ENCODE measurements at places on chromosomes 13 and 19.
A peak's percentile ranks its signal among the peaks of the same experiment; 100 is the strongest.

DNA sequence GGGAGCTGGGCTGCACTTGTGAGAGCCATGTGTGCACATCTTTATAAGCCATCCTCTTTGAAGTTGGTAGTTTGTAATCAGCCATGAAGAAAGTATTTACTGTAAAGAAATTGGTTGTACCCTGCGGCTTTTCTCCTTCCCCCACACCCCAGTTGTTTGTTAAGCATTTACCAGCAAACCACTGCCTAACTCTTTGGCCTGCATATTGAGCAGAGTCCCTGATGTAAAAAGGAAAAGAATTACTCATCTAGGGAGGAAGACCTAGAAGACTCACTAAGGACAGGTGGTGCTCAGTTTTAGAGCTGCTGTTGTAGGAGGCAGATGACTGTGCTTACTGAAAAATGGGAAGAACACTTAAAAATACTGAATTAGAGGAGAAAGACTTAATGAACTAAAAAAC lies 245.3 kb downstream of the PCCA start:
- no peaks in the 10 kb centered on the region for H3K4me1 ChIP-seq
- peaks cover 2% of the 10 kb centered on the region for H3K36me3 ChIP-seq
- no peak for DNase-seq
- H3K27me3 ChIP-seq = no peaks in the 10 kb centered on the region

DNA sequence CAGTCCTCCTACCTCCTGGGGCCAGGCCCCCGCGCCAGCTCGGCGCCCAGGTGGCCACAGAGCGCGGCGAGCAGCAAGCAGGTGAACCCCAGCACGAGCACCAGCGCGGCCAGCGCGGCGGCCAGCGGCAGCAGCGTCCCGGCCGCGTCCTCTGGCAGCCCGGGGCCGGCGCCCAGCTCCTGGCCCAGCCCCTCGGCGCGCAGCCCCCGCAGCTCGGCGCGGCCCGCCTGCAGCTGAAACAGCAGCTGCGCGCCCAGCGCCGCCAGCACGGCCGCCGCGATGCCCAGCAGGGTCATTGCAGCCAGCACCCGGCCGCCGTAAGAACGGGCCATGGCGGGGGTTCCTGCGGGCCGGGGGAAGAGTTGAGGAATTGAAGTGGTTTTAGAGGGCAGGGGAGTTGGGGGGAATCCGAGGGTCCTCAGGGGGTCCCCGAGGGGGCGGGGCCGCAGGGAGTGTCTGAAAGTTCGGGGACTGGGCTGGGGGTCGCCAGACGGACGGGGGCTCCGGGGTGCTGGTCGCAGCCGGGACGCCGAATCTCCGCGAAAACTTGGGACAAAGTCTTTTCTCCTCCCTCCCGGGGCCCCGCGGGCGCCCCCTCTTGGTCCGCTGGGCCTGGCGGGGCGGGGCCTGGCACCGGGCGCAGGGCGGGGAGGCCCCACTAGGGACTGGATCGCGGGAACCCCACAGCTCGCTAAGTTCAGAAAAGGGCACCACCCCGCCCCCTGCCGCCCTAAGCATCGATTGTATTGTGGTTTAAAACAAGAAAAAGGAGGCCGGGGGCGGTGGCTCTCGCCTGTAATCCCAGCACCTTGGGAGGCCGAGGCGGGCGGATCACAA lies at the start of gene TMEM221:
Gene TMEM221 (minus strand): TSS at position 538 of the 837 bp plus-strand sequence. CDS start 206 bp downstream, at position 332.
- no peak within 1 kb of the TSS for H3K27ac ChIP-seq
- peak; percentile 53 for DNase-seq
- H3K36me3 ChIP-seq = no peaks in the 10 kb centered on the region
- H3K4me3 ChIP-seq = peak within 1 kb of the TSS; percentile 31
- peaks cover 6% of the 10 kb centered on the region for H3K27me3 ChIP-seq

- no peak overlapping the region for H3K27ac ChIP-seq
- peaks cover 53% of the 10 kb centered on the region for H3K36me3 ChIP-seq
- no peak for DNase-seq
- no peak overlapping the region for H3K4me3 ChIP-seq
Observed at GRCh38 chr19:989381-990081, 5.4 kb downstream of the WDR18 start.

- H3K27ac ChIP-seq = no peak overlapping the region
- H3K4me1 ChIP-seq = peaks cover 22% of the 10 kb centered on the region
- no peaks in the 10 kb centered on the region for H3K36me3 ChIP-seq
Observed at GRCh38 chr13:74039154-74039553, 95.0 kb downstream of the KLF12 start.

DNA sequence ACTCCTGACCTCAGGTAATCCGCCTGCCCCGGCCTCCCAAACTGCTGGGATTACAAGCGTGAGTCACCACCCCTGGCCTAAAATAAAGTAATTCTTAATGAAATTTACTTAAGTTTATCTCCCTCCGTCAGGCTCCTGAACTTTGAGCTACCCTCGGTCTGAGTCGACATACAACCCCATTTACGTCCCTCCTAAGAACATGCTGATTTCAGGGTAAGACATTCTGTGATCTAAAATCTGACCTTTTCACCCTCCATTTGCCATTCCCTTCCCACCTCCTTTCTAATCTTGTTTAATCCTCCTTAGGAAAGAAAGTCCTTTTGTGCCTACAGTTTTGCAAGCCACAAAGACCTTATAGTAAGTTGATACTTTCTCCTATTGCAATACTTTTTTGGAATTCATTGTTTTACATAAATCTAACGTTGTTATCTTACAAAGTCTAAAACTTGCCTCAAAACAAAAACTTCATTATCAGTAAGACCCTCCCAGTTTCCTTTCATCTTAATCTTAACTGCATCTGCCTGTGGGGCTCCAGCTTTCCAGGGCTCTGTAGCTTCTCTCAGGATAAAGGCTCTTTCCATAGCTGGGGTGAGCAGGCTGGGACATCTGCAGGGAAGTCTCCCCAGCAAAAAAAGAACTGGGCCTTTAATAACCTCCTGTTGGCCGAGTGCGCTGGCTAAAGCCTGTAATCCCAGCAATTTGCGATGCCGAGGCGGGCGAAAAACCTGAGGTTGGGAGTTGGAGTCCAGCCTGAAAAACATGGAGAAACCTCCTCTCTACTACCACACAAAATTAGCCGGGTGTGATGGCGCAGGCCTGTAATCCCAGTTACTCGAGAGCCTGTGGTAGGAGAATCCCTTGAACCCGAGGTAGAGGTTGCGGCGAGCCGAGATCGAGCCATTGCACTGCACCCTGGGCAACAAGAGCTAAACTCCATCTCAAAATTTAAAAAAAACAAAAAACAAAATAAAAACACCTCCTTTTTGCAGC lies 143.1 kb downstream of the ZNF737 start:
- no peak for DNase-seq
- peak overlapping the region; percentile 83 for H3K4me3 ChIP-seq
- no peaks in the 10 kb centered on the region for H3K27me3 ChIP-seq
- peaks cover 9% of the 10 kb centered on the region for H3K4me1 ChIP-seq
- no peak overlapping the region for H3K27ac ChIP-seq
- no peaks in the 10 kb centered on the region for H3K36me3 ChIP-seq

DNA sequence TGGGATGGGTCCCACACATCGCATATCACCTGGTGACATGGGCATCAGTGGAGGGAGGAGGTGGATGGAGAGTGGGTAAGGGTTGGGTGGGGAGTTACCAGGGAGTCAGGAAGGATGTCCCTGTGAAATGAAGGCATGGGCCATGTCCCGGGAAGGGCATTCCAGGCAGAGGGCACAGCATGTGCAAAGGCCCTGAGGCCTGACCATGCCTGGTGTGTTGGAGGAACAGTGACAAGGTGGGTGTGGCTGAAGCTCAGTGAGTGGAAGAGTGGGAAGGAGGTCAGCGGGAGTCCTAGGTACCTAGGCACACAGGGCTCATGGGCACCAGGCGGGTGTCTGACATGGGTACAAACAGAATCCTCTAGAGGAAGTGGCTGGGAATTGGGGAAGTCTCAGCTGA lies 11.0 kb upstream of the COLGALT1 start:
- H3K4me1 ChIP-seq = peaks cover 6% of the 10 kb centered on the region
- H3K36me3 ChIP-seq = no peaks in the 10 kb centered on the region
- DNase-seq = no peak
- no peak overlapping the region for H3K27ac ChIP-seq
- H3K27me3 ChIP-seq = no peaks in the 10 kb centered on the region

DNA sequence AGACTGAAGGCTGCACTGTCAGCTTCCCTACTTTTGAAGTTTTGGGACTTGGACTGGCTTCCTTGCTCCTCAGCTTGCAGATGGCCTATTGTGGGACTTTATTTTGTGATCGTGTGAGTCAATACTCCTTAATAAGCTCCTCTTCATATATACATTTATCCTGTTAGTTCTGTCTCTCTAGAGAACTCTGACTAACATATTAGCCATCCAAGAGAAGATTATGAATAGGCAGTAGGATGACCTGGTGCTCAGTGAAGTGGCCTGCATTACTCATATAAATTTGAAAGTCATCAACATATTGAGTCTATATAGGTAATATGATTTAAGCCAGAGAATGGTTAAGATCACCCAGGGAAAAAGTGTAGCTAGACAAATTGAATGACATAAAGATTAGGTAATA lies 136.3 kb upstream of the UFM1 start:
- no peak overlapping the region for H3K4me3 ChIP-seq
- H3K36me3 ChIP-seq = no peaks in the 10 kb centered on the region
- H3K4me1 ChIP-seq = no peaks in the 10 kb centered on the region
- no peak for DNase-seq

DNA sequence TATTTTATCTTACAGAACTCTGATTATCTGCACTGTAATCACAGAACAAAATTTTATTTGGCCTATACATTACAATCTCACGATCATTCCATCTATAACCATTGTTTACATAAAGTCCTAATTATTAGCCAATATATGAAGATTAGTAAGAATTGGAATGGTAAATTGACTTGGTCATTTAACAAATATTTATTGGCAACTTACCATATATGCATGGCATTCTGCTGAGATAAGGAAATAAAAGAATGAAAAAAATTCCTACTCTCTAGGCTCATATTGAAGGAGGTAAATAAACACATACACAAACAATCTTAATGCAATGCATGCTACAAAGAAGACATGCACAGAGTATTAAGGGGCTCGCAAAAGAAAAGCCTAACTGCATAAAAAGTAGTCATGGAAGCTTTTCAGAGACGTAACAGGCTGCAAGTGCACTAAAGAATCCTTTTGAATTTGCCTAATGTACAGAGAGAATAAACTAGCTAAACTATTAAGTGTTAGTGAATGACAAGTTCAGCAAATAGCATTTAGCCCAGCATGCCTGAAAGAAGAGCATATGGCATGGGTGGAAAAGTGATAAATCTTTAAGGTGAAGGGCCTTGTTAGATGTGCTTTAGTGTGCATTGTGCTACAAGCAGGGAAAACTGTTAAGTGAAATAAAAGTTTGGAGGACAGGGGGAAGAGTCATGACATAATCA lies 1131.1 kb downstream of the PCDH9 start:
- H3K27me3 ChIP-seq = no peaks in the 10 kb centered on the region
- no peaks in the 10 kb centered on the region for H3K36me3 ChIP-seq
- H3K4me3 ChIP-seq = no peak overlapping the region
- H3K4me1 ChIP-seq = no peaks in the 10 kb centered on the region
- DNase-seq = no peak

DNA sequence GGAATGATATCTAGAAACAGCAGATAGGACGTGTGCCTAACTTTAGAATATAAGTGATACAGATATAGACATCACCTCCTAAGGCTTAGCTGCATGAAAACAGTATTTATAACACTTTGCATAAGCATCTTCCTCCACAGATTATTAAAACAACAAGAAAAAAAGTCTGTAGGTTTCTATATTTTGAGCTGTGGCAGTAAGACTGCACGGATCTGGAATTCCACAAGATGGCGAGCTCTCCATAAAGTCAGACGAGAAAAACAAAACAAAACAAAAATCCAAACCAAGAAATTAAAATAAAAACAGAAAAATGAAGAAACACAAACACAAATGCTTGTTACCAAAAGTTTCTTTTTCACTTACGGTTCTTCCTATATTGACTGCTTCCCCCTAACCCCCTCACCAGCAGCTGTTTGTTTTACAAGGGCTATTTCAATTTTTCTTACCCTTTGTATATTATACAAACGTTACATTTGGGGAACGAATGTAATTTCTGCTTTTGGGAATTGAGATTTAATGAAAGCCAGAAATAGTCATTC lies 285.8 kb downstream of the MYO16 start:
- no peak for DNase-seq
- H3K27me3 ChIP-seq = no peaks in the 10 kb centered on the region
- H3K27ac ChIP-seq = no peak overlapping the region

DNA sequence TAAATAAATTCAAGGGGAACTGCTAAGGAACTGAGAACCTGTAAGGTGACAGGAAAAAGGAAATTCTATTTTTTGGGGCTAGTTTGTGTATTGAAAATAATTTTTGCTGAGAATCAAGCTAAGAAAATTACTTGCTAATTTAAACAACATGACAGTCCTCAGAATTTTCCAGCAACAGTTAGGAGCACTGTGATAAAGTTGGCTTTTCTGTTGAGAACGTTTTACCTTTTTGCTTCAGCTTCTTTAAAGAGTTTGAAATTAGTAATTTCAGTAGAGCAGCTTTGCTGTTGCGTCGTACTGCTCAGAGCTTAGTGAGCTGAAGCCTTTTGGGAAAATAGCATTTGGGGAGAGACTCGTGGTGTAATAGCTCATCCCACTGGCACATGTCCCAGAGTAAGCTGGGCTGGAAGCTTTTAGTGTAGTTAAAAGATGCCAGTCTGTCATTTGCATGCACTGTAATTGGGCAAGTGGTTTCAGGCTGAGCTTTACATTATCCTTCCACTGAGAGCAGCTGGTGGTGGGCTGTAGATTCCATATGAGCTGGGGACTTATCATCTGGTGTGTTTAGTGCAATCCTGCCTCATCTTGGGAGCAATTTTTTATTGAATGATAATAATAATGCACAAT lies 69.8 kb downstream of the LRCH1 start:
- H3K4me3 ChIP-seq = no peak overlapping the region
- no peak for DNase-seq
- no peaks in the 10 kb centered on the region for H3K27me3 ChIP-seq
- H3K36me3 ChIP-seq = no peaks in the 10 kb centered on the region
- no peak overlapping the region for H3K27ac ChIP-seq

All from CD4-positive, alpha-beta T cell (primary cell).